ENCODE measurements at places on chromosomes 1 and 21.

- DNase-seq = no peak
- H3K27ac ChIP-seq = no peak overlapping the region
- peaks cover 68% of the 10 kb centered on the region for H3K36me3 ChIP-seq
- no peaks in the 10 kb centered on the region for H3K27me3 ChIP-seq
- peaks cover 46% of the 10 kb centered on the region for H3K4me1 ChIP-seq
Observed at GRCh38 chr1:43554444-43554992, 23.8 kb downstream of the PTPRF start.

GRCh38 chr1:208030288-208031091, 119.6 kb upstream of the CD34 start:
- no peak overlapping the region for H3K4me3 ChIP-seq
- no peak for DNase-seq
- peak overlapping the region; percentile 63 for H3K27ac ChIP-seq
- H3K27me3 ChIP-seq = no peaks in the 10 kb centered on the region
- peaks cover 68% of the 10 kb centered on the region for H3K36me3 ChIP-seq
- H3K4me1 ChIP-seq = peaks cover 45% of the 10 kb centered on the region

GRCh38 chr1:101100674-101101073, 75.1 kb upstream of the DPH5 start:
- no peaks in the 10 kb centered on the region for H3K36me3 ChIP-seq
- no peak for DNase-seq
- H3K4me1 ChIP-seq = no peaks in the 10 kb centered on the region
- H3K27me3 ChIP-seq = no peaks in the 10 kb centered on the region
- H3K4me3 ChIP-seq = no peak overlapping the region

DNA sequence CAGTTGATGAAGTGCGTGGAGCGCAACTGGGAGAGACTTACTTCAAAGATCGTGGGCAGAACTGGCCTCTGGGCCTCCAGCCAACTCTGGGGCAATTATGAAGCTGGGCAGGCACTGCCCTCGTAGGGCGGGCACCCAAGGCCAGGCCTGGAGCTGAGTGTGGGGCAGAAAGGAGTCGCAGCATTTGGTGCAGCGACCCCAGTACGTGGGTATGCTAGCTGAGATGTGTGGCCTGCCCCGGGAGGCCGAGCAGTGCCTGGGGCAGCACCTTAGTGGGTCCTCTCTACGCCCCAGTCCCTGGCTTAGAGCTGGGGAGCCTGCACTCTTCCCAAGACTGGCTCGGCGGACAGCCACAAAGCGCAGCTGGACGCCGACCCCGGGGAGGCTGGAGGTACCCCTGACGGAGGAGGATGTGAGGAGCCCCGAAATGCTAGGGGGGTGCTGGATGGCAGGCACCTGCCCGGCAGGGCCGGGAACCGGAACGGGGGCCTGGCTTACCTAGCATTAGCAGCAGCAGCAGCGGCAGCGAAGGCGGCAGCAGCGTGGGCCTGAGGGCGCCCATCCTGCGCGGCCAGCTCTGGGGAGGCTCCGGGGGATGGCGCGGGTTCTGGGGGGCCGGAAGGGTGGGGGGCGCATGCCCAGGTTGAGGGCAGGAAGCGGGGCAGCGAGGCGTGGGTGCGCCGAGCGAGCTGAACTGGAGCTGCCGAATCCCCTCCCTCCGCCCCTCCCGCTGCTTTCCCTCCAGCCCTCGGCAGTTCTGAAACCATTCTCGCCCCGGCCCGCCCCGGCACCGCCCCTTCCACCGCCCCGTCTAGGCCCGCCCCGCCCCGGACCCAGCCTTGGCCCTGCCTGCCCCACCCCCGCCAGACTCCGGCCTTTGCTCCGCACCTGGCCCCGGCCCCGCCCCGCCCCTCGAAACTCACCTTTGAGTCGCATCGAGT, at the start of gene IGSF8:
Gene IGSF8, minus strand, starts transcription at position 709 of the 941 bp plus-strand sequence. Its CDS starts 147 bp downstream, at position 562.
- peaks cover 22% of the 10 kb centered on the region for H3K36me3 ChIP-seq
- H3K27ac ChIP-seq = peak within 1 kb of the TSS; percentile 88
- H3K4me3 ChIP-seq = peak within 1 kb of the TSS; percentile 64
- DNase-seq = no peak
- no peaks in the 10 kb centered on the region for H3K27me3 ChIP-seq

DNA sequence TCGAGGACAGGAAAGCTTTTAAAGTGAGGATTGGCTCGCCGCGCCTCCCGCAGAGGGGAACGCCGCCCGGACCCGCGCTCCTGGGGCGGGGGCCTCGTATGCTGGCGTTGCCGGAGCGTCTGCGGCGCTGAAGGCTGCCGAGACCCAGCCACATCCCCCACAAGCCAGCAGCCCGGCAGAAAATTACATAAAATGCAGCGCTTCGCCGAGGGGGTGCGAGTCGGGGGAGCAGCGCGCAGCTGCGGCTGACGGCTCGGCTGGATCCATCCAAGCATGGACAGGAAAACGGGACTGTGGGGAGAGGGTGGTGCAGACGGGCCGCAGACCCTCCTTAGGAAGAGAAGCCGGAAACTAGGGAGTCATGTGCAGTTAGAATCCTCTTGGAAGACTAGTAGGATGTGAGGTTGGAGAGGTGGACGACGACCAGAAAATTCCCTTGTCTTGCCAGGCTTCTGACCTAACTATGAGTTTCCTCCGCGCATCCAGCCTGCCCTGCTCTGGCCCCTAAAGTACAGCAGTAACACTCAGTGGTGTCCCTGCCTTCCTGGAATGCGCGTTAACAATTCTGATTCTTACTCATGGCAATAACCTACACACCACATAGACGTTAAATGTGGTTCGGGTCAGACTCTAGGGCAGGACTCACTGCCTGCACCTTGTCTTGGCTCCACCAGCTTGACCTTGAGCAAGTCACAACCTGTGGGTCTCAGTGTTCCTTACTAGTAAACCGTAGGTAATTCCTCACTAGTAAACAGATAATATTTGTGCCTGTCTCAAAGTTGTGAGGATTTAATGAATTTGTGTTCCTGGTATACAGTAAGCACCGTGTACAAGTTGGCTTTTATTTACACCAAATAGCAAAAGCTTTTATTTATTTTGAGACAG, 953 bp upstream of the BRWD1 start:
- H3K27ac ChIP-seq = peak overlapping the region; percentile 98
- H3K4me1 ChIP-seq = peaks cover 15% of the 10 kb centered on the region
- DNase-seq = peak; percentile 50
- H3K36me3 ChIP-seq = peaks cover 15% of the 10 kb centered on the region

DNA sequence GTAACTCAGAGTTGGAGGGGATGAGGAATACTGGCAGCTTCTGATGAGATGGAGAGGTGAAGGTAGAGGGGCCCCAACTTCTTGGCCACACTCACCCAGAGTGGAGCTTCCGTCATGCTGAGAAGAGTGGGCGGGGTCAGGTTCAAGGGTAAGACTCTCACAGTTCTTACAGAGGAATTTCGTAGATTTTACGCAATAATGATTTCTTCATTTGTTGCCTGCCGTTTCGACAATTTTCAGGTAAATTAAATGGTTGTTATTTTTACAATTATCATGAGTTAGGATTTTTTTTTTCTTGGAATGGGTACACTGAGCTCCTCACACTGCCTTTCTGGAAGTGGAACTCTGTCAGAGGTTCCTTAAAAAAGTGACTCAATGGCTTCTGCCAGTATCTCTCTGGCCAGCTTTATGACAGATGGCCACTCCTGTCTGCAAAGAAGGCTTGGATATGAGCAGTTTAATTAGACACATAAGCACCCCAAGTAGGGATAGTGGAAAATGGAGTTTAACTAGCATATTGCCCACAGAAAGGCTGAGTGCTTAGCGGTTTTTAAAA, 13.8 kb upstream of the NLRP3 start:
- H3K4me1 ChIP-seq = no peaks in the 10 kb centered on the region
- no peak overlapping the region for H3K27ac ChIP-seq

DNA sequence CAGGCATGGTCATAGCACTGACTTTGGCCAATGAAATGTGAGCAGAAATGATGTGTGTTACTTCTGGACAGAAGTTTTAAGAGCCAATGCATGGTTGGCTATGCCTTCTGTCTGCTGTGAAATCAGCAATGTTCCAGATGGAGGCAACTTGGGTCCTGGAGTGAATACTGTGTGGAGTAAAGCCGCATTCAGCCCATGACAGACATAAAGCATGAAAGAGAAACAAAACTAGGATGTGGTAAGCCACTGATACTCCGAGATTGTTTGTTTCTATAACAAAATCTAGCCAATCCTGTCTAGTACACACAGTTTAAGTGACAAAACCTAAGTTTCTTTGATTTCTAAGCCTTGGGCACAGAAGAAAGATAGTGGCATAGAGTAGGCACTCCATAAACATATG, 47.1 kb upstream of the ARHGAP29 start:
- H3K36me3 ChIP-seq = no peaks in the 10 kb centered on the region
- no peaks in the 10 kb centered on the region for H3K4me1 ChIP-seq
- no peak overlapping the region for H3K4me3 ChIP-seq
- no peak overlapping the region for H3K27ac ChIP-seq

- H3K27ac ChIP-seq = no peak overlapping the region
- no peaks in the 10 kb centered on the region for H3K27me3 ChIP-seq
- peak; percentile 36 for DNase-seq
- H3K4me1 ChIP-seq = peaks cover 3% of the 10 kb centered on the region
Observed at GRCh38 chr21:40143822-40144525, 276.7 kb downstream of the PCP4 start.

GRCh38 chr1:115323366-115324004, 14.6 kb downstream of the NGF start:
- no peaks in the 10 kb centered on the region for H3K4me1 ChIP-seq
- DNase-seq = no peak
- no peak overlapping the region for H3K27ac ChIP-seq
- H3K27me3 ChIP-seq = no peaks in the 10 kb centered on the region
- no peak overlapping the region for H3K4me3 ChIP-seq

DNA sequence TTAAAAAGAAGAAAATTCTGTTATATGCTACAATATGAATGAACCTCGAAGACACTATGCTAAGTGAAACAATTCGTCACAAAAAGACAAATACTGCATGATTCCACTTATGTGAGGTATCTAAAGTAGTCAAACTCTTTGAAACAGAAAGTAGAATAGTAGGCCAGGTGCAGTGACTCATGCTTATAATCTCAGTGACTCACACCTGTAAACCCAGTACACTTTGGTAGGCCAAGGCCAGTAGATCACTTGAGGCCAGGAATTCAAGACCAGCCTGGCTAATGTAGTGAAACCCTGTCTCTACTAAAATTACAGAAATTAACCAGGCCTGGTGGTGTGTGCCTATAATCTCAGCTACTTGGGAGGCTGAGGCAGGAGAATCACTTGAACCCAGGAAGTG, 25.7 kb downstream of the EPHA10 start:
- no peak overlapping the region for H3K27ac ChIP-seq
- peaks cover 11% of the 10 kb centered on the region for H3K27me3 ChIP-seq
- peaks cover 3% of the 10 kb centered on the region for H3K36me3 ChIP-seq
- DNase-seq = no peak

GRCh38 chr1:78728359-78728758, 78.7 kb downstream of the IFI44 start:
- no peaks in the 10 kb centered on the region for H3K36me3 ChIP-seq
- H3K4me3 ChIP-seq = no peak overlapping the region
- no peaks in the 10 kb centered on the region for H3K4me1 ChIP-seq
- no peak for DNase-seq
- no peak overlapping the region for H3K27ac ChIP-seq
- no peaks in the 10 kb centered on the region for H3K27me3 ChIP-seq

GRCh38 chr1:19042675-19043578, 86.5 kb upstream of the IFFO2 start:
- H3K36me3 ChIP-seq = no peaks in the 10 kb centered on the region
- H3K4me3 ChIP-seq = no peak overlapping the region
- no peak for DNase-seq
- no peak overlapping the region for H3K27ac ChIP-seq
- peaks cover 8% of the 10 kb centered on the region for H3K27me3 ChIP-seq

DNA sequence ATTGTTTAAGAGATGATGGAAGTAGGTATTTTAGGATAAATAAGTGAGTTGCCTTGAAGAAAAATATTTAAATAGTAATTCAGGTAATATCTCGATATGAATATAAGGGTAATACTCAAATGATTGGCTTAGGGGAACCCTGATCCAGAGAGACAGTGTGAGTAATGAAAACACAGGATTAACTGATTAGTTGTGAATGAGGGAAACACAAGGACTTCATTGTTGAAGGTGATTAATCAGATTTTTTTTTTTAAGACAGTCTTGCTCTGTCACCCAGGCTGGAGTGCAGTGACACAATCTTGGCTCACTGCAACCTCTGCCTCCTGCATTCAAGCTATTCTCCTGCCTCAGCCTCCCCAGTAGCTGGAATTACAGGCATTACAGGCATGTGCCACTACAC, 12.7 kb downstream of the SLC25A33 start:
- H3K4me1 ChIP-seq = no peaks in the 10 kb centered on the region
- DNase-seq = no peak
- no peak overlapping the region for H3K27ac ChIP-seq
- no peak overlapping the region for H3K4me3 ChIP-seq
- H3K27me3 ChIP-seq = no peaks in the 10 kb centered on the region

DNA sequence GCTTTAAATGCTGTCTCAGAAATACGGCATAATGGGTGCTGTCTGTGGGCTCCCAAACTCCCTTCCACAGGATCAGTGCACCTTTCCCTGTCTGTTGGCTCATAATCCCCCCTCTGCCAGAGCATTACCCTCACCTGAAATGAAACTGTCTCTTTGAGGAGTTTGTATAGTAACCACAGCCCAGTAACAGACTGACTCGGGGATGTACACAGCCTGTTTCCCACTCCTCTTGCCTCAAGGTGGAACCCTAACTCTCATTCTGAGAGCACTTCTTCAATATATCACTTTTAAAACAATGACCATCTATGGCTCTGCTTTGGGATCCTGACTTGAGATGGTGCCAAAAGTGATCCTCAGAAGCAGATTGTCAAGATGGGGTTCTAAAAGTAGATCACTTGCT, 332.5 kb downstream of the AMY1C start:
- no peaks in the 10 kb centered on the region for H3K27me3 ChIP-seq
- no peak overlapping the region for H3K4me3 ChIP-seq
- no peaks in the 10 kb centered on the region for H3K36me3 ChIP-seq
- no peaks in the 10 kb centered on the region for H3K4me1 ChIP-seq
- no peak overlapping the region for H3K27ac ChIP-seq
- DNase-seq = no peak

DNA sequence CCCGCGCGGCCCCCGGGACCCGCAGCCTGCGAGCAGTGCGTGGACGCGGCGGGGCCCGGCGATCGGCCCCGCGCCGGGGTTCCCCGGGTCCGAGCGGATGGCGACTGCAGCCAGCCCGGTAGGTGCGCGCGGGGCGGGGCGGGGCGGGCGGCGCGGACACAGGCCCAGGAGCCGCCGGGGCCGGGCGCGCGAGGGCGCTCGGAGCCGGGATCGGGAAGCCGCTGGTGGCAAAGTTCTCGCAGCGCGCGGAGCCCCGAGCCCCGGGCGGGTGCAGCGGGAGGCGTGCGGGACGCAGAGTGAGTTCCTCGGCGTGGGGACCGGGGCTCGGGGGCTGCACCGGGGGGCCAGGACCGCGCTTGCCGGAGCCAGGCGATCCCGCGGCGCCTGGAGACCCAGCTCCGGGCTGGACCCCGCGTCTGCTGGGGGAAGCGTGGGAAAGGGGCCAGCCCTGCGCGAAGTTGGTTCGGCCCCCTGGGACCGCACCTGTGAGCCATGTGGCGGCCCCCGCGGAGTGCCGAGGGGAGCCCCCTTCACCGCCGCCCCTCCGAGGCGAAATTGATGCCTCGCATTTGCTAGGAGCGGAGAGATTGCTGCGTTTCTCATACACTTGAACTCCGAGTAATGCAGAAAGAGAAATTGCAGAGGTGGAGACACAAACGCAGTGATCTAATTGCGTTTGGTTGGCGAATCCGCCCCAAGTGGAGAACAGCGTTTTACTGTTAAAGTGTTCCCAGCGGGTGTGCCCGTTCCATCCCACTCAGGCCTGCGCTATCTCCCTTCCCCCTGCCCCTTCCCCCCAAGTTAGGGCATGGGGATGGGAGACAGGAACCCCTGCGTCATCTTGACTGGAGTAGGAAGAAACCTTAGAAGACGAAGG, 228.9 kb upstream of the TMEM51 start:
- no peaks in the 10 kb centered on the region for H3K36me3 ChIP-seq
- DNase-seq = no peak
- H3K27me3 ChIP-seq = peaks cover 15% of the 10 kb centered on the region
